ENCODE measurements at places on chromosomes 11 and 22.
A peak's percentile ranks its signal among the peaks of the same experiment; 100 is the strongest.

- DNase-seq = no peak
Observed at GRCh38 chr22:22248878-22249277, 4.3 kb downstream of the VPREB1 start.

- DNase-seq = no peak
Observed at GRCh38 chr22:44683237-44683636, 18.8 kb upstream of the PRR5 start.

DNA sequence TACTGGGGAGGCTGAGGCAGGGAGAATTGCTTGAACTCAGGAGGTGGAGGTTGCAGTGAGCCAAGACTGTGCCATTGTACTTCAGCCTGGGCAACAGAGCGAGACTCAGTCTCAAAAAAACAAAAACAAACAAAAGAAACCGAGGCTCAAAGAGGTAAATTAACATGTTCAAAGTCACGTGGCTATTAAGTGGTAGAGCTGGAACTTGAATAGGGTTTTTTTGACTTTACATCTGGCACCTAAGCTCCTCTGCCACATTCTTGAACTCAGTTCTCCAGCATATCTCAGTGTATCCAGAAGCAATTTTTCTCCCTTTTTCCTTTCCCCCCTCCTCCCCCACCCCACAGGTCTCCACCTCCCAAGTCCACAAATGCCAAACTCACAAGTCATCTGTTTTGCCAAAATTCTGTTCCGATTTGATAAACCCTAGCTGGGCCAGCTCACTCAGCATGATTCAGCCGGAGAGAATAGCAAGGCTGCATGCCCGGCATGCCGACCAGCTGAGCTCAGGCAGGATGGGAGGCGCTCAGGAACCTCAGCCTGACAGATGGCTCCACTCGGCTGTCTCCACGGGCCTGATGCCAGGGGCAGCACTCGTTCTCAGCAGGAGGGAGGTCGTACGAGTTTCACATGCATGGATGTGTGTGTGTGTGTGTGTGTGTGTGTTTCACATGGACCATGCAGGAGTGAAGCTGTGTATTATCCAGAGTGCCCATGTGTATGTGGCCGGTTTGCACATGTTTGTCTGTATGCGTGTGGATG, 63.2 kb upstream of the RRAS2 start:
- DNase-seq = no peak

GRCh38 chr11:109960831-109961230, 132.4 kb upstream of the ZC3H12C start:
- no peak for DNase-seq

DNA sequence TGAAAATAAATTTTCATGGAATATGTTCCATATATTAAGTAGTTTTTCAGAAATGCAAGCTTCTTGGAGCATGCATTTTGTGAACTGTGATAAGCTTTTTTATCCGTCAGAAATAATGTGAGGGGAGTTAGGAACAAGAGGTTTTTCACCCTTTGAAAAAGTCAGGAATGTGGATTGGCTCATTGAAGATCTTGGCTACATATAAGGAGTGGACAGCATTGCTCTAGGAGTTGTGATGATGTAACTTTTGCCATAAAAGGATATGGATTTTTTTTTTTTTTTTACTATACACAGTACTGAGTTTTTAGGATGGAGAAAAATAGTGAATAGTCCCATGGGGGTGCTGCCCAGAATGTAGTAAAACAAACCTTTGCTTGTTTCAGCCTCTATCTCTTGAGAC, 180.2 kb downstream of the NAV2 start:
- DNase-seq = no peak

DNA sequence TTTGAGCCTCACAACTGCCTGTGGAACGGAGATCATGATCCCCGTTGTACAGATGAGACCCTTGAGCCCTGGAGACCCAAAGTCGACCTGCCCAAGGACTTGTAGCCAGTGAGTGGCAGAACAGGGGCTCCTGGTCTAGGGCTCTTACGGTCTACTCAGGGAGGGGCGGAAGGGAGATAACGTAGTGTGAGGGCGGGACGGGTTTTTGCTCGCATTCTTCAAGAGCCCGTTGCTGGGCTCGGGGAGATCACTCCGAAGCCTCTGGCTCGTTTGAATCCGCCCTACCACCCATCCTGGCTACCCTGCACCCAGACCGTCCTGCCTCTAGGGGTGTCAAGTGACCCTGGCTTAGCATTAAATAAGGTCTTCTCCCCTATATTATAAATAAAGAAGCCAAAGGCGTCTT, 639 bp downstream of the CRY2 start:
- DNase-seq = peak; percentile 26

DNA sequence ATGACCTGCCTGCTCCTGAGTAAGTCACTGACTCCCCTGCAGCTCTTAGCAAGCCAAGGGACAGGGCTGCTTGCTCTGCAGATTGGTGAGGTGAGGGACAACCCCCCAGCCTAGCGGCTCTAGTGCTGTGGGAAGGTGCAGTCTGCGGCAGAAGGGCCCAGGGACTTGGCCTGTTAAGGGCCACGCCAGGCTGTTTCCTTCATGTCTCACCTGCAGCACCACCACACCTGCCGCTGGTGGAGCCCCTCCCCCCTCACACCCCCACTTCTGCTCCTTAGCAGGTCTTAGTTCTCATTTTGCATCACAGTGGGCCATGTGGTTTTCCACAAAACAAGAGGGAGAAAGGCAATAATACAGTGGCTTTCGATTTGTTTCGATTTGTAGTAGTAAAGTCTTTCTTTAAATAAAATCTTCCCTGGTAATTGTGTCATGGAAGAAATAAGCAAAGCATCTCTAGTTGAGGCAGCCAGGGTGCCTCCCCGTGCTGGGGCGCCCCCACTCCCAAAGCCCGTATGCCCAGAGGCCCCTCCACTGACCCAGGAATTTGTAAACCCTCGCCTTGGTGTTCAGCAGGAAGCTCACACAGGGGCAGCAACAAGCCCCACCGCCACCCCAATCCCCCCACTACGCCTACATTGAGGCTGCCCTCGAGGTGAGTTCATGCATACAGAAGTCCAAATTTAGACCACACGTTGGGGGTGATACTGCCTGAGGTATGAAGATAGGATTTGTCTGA, 86.5 kb upstream of the CLDN5 start:
- DNase-seq = no peak
